ENCODE measurements at places on chromosomes 5 and 9.

GRCh38 chr9:136454026-136454796 lies 14.6 kb upstream of the INPP5E start:
- no peak for DNase-seq

DNA sequence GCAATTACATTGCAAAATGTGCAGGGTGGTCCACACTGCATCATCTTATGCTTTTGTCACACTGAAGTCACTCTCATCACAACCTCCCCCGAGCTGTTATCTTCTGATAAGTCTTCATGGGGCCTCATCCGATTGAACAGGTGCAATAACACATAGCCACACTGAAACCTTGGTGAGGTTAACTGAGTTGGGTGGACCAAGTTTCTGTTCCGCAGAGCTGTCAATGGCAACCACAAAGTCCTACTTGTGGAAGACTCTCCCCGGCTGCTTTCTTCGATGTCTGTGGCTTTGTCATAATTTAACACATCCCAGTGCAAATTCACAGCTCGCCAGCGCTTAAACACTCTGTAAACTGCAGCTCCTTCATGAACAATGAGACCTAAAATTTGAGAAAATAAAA lies 112.2 kb downstream of the MARCHF11 start:
- DNase-seq = no peak

GRCh38 chr5:54632131-54632701 lies 114.7 kb downstream of the SNX18 start:
- no peak for DNase-seq

DNA sequence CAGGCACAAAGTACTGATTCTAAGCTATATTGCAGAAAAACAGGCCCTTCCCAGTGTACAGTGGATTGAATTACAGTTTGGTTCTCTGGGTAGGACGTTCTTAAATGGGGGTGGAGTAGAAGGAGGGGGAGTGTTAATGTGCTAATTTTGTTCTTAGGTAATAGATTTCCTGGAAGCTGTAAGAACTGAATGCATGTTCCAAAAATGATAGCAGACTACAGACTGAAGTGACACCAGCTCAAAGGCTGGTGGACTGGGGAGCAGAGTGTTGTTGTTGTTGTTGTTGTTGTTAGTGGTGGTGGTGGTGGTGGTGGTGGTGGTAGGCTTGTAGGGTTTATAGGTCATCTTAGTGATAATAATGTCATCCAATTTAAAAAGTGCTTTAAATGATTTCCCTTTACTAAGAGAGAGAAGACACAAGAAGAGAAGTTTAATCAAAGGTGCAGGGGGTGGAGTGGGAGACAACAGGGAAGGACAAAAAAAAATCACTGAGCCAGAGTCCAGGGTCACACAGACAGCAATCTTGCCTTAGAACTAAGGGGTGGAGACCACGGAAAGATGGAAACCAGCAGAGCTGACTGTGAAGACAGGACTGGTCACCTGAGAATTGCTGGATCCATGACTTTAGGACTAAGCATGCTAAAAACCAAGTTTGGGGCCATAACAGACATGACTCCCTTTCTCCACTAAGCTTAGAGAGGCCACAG lies 27.0 kb downstream of the TTLL11 start:
- DNase-seq = no peak

DNA sequence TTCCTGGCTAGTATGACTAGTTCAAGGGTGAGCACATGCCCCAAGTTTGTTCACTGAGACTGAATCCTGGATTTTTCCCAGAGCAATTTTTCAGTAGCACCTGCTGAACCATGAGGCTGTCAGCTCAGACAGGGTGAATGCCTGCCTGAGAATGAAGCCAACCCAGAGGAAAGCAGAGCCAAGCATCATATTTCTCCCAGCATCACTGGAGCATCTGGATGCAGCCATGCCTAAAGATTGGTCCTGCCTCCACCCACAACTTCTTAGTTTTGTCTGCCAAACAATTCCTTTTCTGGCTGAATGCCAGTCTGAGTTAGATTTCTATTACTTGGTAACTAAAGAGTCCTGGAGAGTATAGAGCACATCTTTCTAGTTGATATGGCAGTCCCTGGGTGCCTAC lies 343.6 kb downstream of the CSNK1G3 start:
- DNase-seq = no peak

DNA sequence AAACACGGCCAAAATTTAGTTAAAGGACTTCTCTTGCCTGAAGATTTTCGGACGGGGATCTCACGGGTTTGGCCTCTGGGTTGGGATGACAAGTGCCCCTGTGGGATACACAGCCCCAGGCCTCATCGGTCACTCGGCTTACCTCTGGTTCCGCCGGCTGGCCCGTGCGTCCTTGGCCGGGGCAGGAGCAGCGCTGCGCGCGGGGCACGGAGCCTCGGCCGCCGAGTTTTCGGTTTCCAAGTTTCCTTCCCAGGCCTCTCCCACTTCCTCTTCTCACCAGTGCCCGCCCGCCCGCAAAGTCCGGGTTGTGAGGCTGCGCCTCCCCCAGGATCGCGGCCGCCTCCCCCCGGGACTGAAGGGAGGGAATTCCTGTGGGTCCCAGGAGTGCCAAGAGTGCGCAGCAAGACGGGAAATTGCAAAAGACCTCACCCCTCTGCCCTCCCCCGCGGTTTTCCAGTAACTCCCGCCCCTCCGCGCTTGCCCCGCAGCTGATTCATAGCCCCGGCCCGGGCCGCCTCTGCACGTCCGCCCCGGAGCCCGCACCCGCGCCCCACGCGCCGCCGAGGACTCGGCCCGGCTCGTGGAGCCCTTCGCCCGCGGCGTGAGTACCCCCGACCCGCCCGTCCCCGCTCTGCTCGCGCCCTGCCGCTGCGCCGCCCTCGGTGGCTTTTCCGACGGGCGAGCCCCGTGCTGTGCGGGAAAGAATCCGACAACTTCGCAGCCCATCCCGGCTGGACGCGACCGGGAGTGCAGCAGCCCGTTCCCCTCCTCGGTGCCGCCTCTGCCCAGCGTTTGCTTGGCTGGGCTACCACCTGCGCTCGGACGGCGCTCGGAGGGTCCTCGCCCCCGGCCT lies at the start of gene OSMR:
Gene OSMR, plus strand, starts transcription at position 487 of the 853 bp plus-strand sequence. CDS start 23,033 bp downstream, outside the sequence.
- peak; percentile 13 for DNase-seq

DNA sequence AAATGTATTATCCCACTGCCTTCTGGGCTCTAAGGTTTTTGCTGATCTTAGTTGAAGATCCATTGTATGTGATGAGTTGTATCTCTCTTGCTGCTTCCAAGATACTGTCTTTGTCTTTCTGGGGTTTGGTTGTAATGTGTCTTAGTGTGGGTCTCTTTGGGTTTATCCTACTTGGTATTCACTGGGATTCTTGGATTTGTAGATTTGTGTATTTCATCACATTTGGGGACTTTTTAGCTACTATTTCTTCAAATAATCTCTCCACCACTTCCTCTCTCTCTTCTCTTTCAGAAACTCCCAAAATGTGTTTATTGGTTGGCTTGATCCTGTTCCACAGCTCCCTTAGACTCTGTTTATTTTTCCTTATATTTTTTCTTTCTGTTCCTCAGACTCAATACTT lies 26.5 kb downstream of the IL31RA start:
- no peak for DNase-seq

- no peak for DNase-seq
These were observed 58.1 kb upstream of the SV2C start for GRCh38 chr5:76025069-76025468.

DNA sequence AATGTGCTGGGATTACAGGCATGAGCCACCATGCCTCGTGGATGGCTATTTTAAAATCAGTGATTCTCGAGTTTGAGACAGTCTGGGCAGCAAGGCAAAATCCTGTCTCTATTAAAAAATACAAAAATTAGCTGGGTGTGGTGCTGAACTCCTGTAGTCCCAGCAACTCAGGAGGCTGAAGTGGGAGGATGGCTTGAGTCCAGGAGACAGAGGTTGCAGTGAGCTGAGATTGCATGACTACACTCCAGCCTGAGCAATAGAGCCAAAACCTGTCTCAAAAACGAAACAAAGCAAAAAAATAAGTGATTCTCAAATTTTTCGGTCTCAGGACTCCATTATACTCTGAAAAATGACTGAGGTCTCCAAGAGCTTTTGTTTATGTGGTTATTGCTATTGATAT lies 47.9 kb upstream of the HSPA9 start:
- DNase-seq = no peak

DNA sequence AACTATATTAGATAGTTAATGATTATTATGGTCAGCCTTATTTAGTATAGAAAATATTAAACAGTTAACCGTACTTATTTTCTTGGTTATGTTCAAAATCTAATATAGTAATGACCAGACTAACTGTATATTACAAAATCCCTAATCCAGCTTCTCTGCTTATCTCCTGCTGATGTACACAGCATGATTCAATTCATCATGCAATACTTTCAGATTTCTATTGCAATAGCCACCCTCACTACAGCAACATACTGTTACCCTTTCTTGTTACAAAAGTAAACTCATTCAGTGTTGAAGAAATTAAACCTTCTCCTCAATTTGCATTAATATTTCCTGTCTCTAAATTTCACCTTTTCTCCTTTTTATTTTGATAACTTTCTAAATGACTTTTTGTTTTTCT lies 1375.0 kb upstream of the NUDT12 start:
- DNase-seq = no peak

GRCh38 chr5:75524071-75524470 lies 12.4 kb downstream of the POLK start:
- peak; percentile 13 for DNase-seq

DNA sequence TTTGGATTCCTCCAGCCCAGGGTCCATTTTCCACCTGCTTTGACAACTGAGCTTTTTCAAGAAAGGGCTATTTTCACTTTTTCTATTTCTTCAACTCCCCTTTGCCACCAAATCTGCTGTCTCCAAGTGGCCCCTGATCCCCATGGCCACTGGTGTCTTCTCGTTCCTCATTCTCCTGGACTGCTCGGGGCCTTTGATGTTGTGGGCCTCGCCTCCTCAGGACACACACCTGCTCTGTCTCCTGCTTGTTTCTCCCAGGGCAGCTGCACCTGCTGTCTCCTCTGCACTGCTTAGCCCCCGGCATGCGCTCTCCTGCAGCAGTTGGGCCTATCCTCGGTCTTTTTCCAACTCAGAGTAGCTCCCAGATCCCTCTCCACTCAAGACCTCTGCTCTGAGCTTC lies 16.3 kb upstream of the NANS start:
- no peak for DNase-seq

All from suppressor macrophage (primary cell).